ENCODE measurements at places on chromosomes 11 and 22. TPM values are rescaled to one million over a fixed set of nuclear protein-coding genes. Genes with fewer than 3 reads are reported as not detected.

DNA sequence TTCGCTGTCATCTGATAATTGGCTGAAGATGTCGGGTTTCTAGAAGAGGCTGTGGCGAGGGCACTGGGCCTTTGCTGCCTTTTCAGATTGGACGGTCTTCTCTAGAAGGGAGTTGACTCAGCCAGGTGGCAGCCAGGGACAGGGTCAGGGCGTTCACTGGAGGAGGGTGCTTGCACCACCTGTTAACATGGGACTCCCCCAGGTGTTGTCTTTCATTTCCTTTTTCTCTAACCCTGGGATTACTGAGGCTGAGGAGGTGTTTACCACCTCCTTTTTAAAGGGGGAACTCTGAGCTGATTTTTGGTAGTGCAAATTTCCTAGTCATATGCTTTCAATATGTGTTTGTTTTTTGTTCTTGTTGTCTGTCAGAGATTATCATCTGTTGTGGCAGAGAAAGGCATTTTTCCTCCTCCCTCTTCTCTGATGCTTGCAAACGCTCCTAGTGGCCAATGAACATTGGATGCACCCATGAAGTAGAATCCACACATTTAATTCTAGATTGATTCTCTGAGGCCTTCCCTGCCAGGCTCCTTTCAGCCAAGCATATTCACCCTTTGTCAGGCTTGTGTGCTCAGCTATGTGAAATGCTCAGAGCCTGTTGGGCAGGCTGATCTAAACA lies 54.1 kb downstream of the LDLRAD3 start:
- no peak overlapping the region for H3K4me3 ChIP-seq
- no peaks in the 10 kb centered on the region for H3K36me3 ChIP-seq
- H3K4me1 ChIP-seq = no peaks in the 10 kb centered on the region
- no peaks in the 10 kb centered on the region for H3K27me3 ChIP-seq

DNA sequence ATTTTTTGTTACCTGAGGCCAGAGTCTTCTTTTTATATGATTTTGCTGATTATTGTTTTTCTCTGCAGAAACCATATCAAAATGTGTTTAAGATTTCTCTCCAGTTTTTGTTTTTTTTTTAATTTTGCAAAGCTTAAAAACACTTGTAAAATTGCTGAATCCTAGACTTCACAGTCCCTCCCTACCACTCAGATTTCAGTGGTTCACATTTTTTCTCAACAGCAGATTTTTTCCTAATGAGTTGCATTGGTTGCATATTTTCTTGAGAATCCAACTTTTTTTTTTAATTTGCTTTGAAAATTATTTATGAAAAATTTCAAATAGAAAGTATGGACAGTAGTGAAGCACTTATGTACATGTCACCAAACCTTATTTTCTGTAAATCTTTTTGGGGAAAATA lies 5.8 kb downstream of the ARL14EP start:
- H3K4me1 ChIP-seq = peaks cover 22% of the 10 kb centered on the region
- no peak overlapping the region for H3K4me3 ChIP-seq
- H3K27me3 ChIP-seq = no peaks in the 10 kb centered on the region
- no peak overlapping the region for H3K27ac ChIP-seq

GRCh38 chr11:60977836-60978235 lies 6.4 kb downstream of the CD6 start:
- no peaks in the 10 kb centered on the region for H3K4me1 ChIP-seq
- no peaks in the 10 kb centered on the region for H3K36me3 ChIP-seq
- H3K27ac ChIP-seq = no peak overlapping the region
- no peaks in the 10 kb centered on the region for H3K27me3 ChIP-seq
- DNase-seq = no peak

DNA sequence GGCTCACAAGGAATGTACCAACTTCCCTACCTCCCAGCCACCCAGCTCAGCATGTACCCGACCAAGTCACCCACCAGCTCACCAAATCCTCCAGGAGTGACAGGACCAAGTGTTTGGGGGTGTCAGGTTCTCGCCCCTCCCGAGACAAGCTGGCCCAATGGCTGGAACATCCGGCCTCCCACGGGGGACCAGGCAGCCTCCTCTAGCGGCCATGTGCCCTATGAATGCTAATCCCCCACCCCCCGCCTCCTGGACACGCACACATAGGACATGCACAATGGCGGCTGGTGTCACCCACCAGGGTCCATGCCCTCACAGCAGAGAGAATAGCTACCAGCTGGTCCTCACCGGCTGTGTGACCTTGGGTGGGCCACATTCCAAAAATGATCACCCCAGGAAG lies 151.0 kb downstream of the MN1 start:
- DNase-seq = no peak
- H3K4me1 ChIP-seq = peaks cover 3% of the 10 kb centered on the region
- H3K27ac ChIP-seq = no peak overlapping the region
- no peaks in the 10 kb centered on the region for H3K27me3 ChIP-seq

ALG12 gene
- polyA plus RNA-seq = 7.1 TPM

NFAM1 gene
- 0.45 TPM for polyA plus RNA-seq

Measured in pancreas (tissue), 10 donors.